ENCODE measurements at places on chromosomes 3 and 15.

DNA sequence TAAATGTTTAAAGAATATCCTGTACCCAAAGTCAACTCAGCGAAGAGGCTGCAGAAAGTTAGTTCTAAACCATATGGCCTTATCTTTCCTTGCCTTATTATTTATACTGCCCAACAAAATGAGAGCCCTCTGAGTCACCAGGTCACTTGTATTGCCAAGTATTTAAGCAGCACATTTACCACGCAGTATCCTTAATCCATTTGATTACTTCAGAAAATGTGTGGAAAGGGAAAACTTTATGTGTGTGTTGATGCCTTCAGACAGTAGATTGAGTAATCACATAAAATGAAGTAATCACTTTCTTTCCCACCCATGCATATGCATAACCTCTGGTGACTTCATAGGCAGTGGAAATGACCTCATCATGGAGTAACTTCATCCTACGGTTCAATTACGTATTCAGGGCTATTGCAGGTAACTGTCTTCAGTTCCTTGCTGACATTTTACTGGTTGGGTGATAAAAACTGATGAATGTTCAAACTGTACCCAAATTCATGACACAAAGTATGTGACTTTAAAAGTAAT lies 7.5 kb upstream of the CADPS start:
- no peaks in the 10 kb centered on the region for H3K27me3 ChIP-seq
- no peaks in the 10 kb centered on the region for H3K4me1 ChIP-seq

- no peak overlapping the region for H3K4me3 ChIP-seq
- H3K27ac ChIP-seq: no peak overlapping the region
These were observed 9.0 kb downstream of the FBN1 start for GRCh38 chr15:48636511-48636910.

GRCh38 chr3:174776123-174776522 lies 83.0 kb upstream of the NAALADL2 start:
- no peak overlapping the region for H3K4me3 ChIP-seq
- DNase-seq: no peak
- H3K27me3 ChIP-seq: no peaks in the 10 kb centered on the region
- peaks cover 16% of the 10 kb centered on the region for H3K4me1 ChIP-seq
- no peaks in the 10 kb centered on the region for H3K36me3 ChIP-seq

DNA sequence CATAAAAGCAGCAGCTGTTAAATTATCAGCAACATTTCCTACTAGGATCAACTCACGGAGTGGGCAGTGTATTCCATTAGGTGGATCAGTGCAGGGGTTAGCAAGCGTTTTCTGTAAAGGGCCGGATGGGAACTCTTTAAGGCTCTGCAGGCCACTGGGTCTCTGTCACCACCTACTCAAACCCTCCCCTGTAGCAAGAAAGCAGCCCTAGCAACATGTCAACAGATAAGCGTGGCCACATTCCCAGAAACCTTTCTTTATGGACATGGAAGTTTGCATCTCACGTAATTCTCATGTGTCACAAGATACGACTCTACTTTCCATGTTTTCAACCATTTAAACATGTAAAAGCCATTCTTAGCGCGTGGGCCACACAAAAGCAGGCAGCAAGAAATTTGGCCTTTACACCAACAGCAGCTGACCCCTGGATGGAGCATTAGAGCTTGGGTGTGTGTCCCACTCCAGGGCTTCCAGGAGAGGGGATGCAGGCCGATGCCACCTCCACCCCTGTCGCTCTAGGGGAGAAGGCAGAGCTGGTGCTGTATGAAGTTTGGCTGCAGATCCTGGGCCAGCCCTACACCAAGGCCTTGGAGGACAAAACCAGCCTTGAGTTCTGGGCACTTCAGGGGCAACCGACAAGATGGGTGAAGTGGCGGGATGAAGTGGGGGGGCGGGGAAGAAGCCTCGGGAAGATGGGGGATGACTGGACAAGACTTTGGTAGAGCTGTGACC lies 48.2 kb upstream of the CSPG4 start:
- no peak overlapping the region for H3K27ac ChIP-seq
- no peaks in the 10 kb centered on the region for H3K27me3 ChIP-seq
- H3K4me3 ChIP-seq: no peak overlapping the region
- no peaks in the 10 kb centered on the region for H3K36me3 ChIP-seq
- DNase-seq: no peak
- peaks cover 8% of the 10 kb centered on the region for H3K4me1 ChIP-seq

- H3K36me3 ChIP-seq: no peaks in the 10 kb centered on the region
- peak overlapping the region; percentile 37 for H3K27ac ChIP-seq
- no peaks in the 10 kb centered on the region for H3K27me3 ChIP-seq
- H3K4me3 ChIP-seq: no peak overlapping the region
- DNase-seq: peak; percentile 76
- no peaks in the 10 kb centered on the region for H3K4me1 ChIP-seq
These were observed 24.3 kb upstream of the FLNB start for GRCh38 chr3:57983734-57984518.

GRCh38 chr3:140854961-140855360 lies 86.7 kb upstream of the SLC25A36 start:
- H3K4me1 ChIP-seq: no peaks in the 10 kb centered on the region
- no peak overlapping the region for H3K4me3 ChIP-seq
- no peaks in the 10 kb centered on the region for H3K36me3 ChIP-seq
- no peak overlapping the region for H3K27ac ChIP-seq

GRCh38 chr3:58900386-58900785 lies 149.4 kb downstream of the CFAP20DC start:
- H3K27me3 ChIP-seq: no peaks in the 10 kb centered on the region
- no peak for DNase-seq
- no peaks in the 10 kb centered on the region for H3K4me1 ChIP-seq
- H3K36me3 ChIP-seq: no peaks in the 10 kb centered on the region
- no peak overlapping the region for H3K27ac ChIP-seq
- no peak overlapping the region for H3K4me3 ChIP-seq

GRCh38 chr3:73394240-73394639 lies 230.5 kb downstream of the PDZRN3 start:
- H3K36me3 ChIP-seq: peaks cover 30% of the 10 kb centered on the region
- H3K4me1 ChIP-seq: no peaks in the 10 kb centered on the region
- no peak overlapping the region for H3K27ac ChIP-seq
- no peak for DNase-seq

- H3K27ac ChIP-seq: no peak overlapping the region
- no peaks in the 10 kb centered on the region for H3K36me3 ChIP-seq
- no peaks in the 10 kb centered on the region for H3K27me3 ChIP-seq
- DNase-seq: no peak
- H3K4me1 ChIP-seq: no peaks in the 10 kb centered on the region
These were observed 4.2 kb downstream of the SLC28A1 start for GRCh38 chr15:84888639-84889038.

GRCh38 chr15:90265271-90266060 lies at the start of gene NGRN:
NGRN (plus strand) TSS chr15:90265672; CDS start chr15:90265713, 41 bp downstream.
- peak within 1 kb of the TSS; percentile 77 for H3K4me3 ChIP-seq
- no peaks in the 10 kb centered on the region for H3K4me1 ChIP-seq
- peak within 1 kb of the TSS; percentile 98 for H3K27ac ChIP-seq
- H3K36me3 ChIP-seq: peaks cover 19% of the 10 kb centered on the region
- H3K27me3 ChIP-seq: no peaks in the 10 kb centered on the region
- DNase-seq: peak; percentile 96

GRCh38 chr3:170357176-170358041 lies at the start of gene SKIL:
SKIL (plus strand) TSS chr3:170357715; CDS start chr3:170360332, 2,617 bp downstream.
- DNase-seq: peak; percentile 98
- peak within 1 kb of the TSS; percentile 99 for H3K27ac ChIP-seq
- H3K4me3 ChIP-seq: peak within 1 kb of the TSS; percentile 92
- H3K36me3 ChIP-seq: peaks cover 7% of the 10 kb centered on the region
- no peaks in the 10 kb centered on the region for H3K27me3 ChIP-seq

DNA sequence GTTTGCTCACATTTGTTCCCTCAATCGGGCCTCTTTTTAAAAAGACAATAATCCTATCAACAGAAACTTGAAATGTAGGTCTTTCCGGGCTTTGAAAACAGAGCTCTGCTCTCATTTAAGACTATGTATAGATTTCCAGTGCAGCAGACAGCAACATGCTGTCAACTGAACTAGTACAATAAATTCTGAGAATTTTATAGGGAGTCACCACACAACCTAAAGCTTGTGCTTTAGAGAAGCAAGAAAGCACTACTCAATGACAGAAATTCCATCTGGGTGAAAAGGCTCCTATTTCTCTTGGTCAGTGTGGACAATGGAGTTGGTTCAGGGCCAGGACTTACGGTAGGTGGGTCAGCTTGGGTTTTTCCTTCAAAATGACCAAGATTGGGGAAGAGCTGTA lies 583.5 kb downstream of the ROBO1 start:
- H3K4me3 ChIP-seq: no peak overlapping the region
- H3K36me3 ChIP-seq: no peaks in the 10 kb centered on the region
- no peaks in the 10 kb centered on the region for H3K27me3 ChIP-seq
- H3K27ac ChIP-seq: no peak overlapping the region
- no peak for DNase-seq

GRCh38 chr3:175741951-175742350 lies 882.8 kb downstream of the NAALADL2 start:
- DNase-seq: no peak
- H3K27me3 ChIP-seq: no peaks in the 10 kb centered on the region
- H3K36me3 ChIP-seq: no peaks in the 10 kb centered on the region

- no peak for DNase-seq
- no peak overlapping the region for H3K4me3 ChIP-seq
- H3K27me3 ChIP-seq: no peaks in the 10 kb centered on the region
- H3K4me1 ChIP-seq: peaks cover 24% of the 10 kb centered on the region
- no peaks in the 10 kb centered on the region for H3K36me3 ChIP-seq
These were observed 137.1 kb downstream of the CD47 start for GRCh38 chr3:107953722-107954121.

DNA sequence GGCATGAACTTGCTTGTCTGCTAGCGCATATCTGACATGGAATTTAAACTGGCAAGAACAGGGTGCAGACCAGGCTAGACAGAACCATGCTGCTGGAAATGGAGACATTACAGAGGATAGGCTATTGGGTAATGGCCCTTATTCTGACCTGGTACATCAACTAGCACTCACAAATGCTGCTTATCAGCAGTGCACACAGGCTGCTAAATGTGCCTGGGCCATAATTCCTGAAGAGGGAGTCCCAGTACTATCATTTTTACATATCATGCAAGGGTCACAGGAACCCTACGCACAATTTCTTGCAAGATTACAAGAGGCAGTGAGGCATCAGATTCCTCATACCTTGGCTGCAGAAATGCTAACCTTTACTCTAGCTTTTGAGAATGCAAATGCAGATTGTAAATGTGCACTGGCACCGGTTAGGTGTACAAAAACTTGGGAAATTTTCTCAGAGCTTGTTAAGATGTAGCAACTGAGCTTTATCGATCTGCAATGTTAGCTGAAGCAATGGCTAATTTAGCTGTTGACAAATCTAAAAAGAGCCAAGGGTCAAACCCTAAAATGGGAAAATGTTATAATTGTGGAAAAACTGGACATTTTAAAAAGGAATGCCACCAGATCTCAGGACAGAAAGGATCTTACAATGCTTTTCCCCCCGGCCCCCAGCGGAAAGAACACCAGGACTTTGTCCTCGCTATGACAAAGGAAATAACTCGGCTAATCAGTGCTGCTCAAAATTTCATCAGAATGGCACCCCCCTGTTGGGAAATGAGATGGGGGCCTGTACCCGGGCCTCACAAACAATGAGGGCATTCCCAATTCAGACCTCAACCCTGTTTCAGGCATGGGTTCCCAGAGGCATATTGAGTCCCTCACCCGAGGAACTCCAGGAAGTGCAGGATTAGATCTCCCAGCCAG lies 21.1 kb downstream of the CCRL2 start:
- H3K4me1 ChIP-seq: peaks cover 9% of the 10 kb centered on the region
- no peaks in the 10 kb centered on the region for H3K27me3 ChIP-seq
- no peak for DNase-seq
- H3K36me3 ChIP-seq: no peaks in the 10 kb centered on the region
- no peak overlapping the region for H3K27ac ChIP-seq
- H3K4me3 ChIP-seq: no peak overlapping the region

GRCh38 chr3:37935756-37936666 lies 54.6 kb upstream of the VILL start:
- peak overlapping the region; percentile 69 for H3K27ac ChIP-seq
- H3K36me3 ChIP-seq: no peaks in the 10 kb centered on the region
- H3K4me1 ChIP-seq: no peaks in the 10 kb centered on the region
- no peak overlapping the region for H3K4me3 ChIP-seq
- H3K27me3 ChIP-seq: no peaks in the 10 kb centered on the region
- no peak for DNase-seq

DNA sequence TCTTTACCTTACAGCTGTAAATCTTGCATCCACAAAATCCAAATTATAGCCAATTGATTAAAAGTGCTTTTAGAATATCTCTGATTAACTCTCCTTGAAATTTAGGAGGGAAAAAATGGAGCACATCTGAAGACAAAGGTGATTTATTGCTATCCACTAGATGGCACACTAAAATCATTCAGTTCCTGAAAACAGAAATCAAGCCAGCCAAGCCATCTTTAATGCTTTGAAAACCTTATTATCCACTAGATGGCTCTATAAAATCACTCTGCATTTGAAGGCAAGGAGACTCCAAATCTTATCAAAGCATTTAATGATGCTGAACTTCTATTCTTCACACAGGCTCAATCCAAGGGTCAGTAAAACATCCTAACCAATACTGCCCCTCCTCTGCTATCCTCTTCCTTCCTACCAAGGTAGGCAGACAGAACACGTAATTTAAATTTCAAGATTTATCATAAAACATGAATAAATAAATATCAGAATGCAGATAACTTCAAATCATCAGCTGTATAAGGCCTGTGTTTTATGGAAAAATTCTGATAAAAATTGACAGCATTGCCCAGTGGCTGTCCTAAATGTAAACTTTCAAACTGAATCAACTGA lies 48.4 kb downstream of the GOLIM4 start:
- H3K36me3 ChIP-seq: peaks cover 9% of the 10 kb centered on the region
- peaks cover 45% of the 10 kb centered on the region for H3K4me1 ChIP-seq
- H3K27me3 ChIP-seq: no peaks in the 10 kb centered on the region
- DNase-seq: no peak

DNA sequence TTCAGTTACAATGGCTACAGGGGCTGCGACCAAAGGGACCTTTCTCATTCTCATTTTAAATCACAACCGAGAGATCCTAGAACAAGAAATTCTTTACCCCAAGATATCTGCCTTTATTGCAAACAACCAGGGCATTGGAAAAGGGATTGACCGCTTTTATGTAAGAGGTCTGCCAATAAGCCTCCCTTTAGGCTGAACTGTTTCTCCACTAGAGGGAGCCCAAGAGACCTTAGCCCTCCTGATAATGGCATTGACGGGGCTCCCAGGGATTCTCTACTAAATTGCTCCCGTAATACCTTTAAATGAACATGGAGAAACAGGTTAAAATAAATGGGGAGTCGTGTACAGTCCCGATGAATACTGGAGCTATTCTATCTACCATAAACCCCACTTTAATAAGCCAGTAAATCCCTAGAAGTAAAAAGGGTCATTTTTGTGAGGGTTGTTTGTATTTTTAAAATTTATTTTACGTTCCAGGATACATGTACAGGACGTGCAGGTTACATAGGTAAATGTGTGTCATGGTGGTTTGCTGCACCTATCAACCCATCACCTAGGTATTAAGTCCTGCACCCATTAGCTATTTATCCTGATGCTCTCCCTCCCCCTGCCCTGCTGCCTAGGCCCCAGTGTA lies 7.5 kb upstream of the IGSF10 start:
- no peak for DNase-seq
- H3K36me3 ChIP-seq: no peaks in the 10 kb centered on the region
- H3K27me3 ChIP-seq: no peaks in the 10 kb centered on the region
- no peak overlapping the region for H3K27ac ChIP-seq
- no peak overlapping the region for H3K4me3 ChIP-seq

Measured in right atrium auricular region (tissue), 2 donors.